Stimulated activated CD8-positive, alpha-beta memory T cell treated with anti-CD3 and anti-CD28 coated beads, Interleukin-7, amount 100 ng/mL, for 1 hour (primary cell): ENCODE measurements at places on chromosomes 4 and X.

DNA sequence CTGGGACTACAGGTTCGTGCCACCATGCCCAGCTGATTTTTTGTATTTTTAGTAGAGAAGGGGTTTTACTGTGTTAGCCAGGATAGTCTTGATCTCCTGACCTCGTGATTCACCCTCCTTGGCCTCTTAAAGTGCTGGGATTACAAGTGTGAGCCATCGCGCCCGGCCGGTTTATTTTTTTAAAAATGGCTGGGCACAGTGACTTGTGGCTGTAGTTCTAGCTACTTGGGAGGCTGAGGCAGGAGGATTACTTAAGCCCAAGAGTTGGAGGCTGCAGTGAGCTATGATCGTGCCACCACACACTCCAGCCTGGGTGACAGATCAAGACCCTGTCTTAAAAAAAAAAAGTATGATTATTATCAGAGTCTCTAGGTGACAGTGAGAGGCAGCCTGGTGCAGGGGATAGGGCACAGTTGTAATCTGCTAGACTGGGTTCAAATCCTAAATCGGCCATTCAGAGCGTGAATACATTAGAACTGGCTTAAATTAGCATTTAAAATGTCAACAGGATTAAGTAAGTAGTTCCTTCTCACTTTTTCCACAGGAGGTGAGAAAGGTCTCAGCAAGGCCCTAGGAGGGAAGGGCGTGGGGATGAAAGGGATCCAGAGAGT is 435 bp upstream of the MGST2 start:
- no peak for DNase-seq

DNA sequence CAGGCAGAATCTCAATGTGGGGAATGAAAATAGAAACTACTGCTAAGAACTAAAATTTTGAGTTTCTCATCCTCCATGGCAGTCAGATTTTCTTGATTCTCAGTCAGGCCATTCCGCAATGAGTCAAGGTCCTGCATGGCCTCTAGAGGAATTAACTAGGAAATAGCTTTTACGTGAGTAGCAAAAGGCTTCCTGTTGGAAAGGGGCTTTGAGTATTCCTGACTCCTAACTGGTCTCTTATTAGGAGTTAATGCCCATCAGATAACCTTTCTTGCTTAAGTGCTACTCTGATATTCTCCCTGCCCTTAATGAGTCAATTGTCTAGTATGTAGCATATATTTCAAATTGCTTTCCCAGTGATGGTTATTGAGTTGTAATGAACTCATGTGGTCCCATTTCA is 65.7 kb upstream of the ARHGAP24 start:
- no peak for DNase-seq

- no peak for DNase-seq
Measured at GRCh38 chr4:16278178-16278577, 51.9 kb upstream of the TAPT1 start.

GRCh38 chrX:106783716-106784115 is 18.8 kb upstream of the TBC1D8B start:
- DNase-seq, result no peak

GRCh38 chr4:173242466-173243250 is 74.0 kb downstream of the GALNT7 start:
- DNase-seq, result no peak

DNA sequence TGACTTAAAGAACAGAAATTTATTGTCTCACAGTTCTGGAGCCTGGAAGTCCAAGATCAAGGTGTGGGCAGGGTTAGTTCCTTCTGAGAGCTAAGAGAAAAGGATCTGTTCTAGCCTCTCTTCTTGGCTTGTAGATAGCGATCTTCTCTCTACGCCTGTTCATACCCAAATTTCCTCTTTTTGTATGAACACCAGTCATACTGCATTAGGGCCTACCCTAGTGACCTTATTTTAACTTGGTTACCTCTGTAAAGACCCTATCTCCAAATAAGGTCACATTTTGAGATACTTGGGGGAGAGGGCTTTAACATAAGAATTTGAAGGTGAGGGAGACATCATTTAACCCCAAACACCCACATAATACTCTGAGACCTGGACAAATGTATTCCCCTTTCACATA is 55.6 kb upstream of the SPP1 start:
- no peak for DNase-seq

DNA sequence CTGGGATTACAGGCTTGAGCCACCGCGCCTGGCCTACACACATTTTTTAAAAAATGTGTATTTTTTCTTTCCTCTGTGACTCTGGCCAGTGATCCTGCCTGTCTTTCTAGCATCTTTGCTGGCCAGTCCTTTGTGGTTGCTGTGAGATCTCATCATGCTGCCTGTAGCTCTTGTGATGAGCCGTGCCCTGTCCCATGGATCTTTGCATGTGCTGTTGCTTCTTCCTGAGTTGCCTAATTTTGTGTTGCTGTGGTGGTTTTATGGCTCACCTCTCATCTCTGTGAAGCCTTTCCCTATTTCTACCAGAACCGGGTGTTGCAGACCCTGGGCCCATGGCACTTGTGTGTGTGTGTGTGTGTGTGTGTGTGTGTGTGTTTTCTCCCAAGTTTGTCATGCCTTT is 8.3 kb downstream of the NSD2 start:
- DNase-seq, result no peak

- no peak for DNase-seq
Measured at GRCh38 chrX:133640161-133641015, 225.1 kb upstream of the GPC4 start.

- no peak for DNase-seq
Measured at GRCh38 chrX:150569155-150569477, 695 bp downstream of the MTM1 start.

GRCh38 chrX:79412972-79413371 is 45.8 kb upstream of the ITM2A start:
- DNase-seq, result no peak

DNA sequence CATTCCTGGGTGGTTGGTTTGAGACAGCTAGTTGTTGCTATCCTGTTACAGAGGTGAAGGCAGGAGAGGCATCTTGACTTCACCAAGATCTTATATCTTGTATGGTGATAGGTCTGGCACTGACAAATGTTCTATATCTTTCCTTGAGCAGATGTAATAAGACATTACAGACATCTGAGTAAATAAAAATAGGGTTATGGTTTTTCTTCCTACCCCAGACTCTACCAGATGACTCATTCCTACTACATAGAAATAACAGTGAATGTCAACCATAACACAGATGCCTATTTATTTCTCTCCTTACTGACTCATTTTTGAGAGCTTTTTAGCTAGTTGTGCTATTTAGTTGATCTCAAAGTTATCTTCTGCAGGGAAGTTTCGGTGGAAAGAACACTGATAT is 21.9 kb downstream of the HNRNPH2 start:
- DNase-seq, result no peak

DNA sequence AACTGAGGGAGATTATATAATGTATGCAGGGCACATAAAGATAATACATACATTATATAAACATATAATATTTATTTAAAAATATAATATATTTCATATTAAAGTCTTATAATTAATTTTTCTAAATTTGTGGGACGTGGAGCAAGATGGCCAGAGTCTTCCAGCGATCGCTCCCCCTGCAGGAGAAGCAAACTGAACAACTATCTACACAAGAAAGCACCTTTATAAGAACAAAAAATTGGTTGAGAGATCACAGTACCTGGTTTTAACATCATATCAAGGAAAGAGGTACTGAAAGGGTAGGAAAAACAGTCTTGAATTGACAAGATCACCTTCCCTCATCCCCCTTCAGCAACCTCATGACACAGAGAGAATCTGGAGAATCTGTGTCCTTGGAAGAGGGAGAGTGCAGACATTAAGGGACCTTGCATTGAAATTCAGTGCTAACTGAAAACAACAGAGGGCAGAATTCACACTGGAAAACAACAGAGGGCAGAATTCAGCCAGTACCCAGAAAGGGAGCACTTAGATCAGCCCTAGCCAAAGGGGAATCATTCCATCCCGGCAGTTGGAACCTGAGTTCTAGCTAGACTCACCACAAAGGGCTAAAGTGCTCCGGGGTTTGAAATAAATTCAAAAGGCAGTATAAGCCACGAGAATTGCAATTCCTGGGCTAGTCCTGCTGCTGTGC is 262.5 kb upstream of the NDST3 start:
- no peak for DNase-seq

DNA sequence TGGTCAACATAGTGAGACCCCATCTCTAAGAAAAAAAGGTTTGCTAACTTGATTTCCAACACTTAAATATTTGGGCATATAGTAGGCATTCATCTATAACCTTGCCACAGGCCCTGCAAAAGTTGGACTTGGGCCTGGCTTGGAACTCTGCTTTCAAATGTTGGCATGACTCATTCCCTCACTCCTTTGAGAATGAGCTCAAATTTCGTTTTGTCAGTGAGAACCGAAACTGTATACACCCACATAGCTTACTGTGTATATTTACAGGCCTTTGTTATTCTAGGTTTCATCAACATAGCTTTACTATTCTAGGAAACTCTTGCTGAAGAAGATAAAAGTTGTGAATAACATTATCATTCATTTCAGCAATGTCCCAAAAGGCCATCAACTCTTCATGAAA is 88.7 kb upstream of the ELOVL6 start:
- no peak for DNase-seq

DNA sequence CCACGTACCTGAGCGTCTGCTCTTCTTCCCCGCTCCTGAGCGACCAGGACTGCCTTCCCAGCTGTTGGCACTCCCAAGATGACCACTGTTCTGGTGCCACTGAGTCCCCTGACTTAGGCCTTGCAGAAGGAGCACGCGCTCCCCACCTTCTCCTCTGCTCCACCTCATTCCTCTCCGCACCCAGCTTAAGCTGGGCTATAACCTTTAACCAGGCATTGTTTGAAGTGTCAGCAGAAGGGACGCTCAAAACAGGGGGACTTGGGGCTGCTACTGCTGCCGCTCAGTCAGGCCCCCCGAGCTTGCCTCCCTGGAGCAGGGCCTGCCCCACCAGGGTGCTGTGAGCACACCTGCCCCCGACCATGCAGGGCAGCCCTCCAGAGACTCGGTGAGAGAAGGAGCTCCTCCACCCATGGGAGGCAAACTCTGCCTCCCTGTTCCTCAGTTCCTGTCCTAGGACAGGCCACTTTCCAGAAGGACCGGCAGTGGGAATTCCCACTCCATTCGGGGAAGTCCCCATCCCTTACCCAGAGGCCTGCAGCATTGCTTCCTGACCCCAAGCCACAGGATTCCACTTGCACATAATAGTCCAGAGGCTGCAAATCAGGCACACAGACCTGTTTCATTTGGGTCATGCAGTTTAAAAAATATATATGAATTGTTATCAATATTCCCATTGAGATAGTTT is 99.7 kb upstream of the ENPP6 start:
- no peak for DNase-seq

DNA sequence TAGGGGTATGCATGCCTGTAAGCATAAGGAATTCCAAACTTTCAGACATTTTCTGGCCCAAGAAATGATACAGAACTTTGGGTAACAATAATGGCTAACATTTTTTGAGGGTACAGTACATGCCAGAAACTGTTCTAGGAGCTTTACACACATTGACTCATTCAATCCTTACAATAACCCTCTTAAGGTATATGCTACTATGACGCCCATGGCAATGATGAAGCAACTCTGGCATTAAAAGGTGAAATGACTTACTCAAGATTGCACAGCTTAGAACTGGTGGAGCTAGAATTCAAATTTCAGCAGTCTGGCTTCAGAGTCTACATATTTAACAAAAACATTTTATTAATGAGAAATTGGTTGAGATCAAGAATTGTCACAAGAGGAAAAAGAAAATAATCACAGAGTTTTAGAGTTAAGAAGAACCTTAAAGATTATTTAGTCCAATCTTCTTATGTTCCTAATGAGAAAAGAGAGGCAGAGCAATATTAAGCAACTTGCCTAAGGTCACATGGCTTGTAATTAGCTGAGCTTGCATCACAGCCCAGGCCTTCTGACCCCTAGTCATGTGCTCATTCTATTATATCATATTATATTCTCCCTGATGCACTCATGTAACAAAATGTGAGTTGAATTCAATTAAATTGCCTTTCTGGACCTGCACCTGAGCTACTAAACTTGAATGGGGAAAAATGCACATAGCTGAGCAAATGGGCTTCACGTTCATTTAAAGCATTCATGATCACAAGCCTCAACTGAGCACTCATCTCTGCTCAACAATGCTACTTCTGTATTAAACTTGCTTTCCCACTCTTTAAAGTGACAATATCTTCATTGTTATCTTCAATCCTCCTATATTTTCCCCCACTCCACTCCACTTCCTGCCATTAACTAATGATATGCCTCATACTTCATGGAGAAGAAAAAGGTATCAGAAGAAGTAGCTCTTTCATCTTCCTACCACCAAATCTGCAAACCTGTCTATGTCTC is 73.2 kb downstream of the ENOX2 start:
- no peak for DNase-seq

DNA sequence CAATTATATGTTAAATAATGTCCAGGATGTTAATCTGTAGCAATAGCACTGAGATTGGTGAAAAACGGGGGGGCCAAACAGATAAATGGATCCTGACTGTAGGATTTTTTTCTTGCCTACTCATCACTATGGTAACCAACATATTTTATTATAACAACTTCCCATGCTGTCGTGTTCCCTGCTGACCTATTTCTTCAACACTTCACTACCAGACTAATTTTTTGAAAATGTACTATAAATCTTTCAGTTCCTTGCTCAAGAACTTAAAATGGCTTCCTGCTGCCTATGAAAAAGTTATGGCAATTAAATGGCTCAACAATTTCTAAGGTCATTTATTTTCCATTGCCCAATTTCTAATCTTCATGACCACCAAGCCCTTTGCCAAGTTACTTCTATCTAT is 38.9 kb upstream of the CFAP47 start:
- DNase-seq, result no peak

GRCh38 chrX:70172964-70173363 is 4.3 kb upstream of the DGAT2L6 start:
- DNase-seq, result no peak
